ENCODE measurements at places on chromosomes 7 and 10. TPM values are rescaled to one million over a fixed set of nuclear protein-coding genes. Genes with fewer than 3 reads are reported as not detected.

GRCh38 chr7:1225441-1226185 lies 7.1 kb upstream of the UNCX start:
- no peak for DNase-seq

DNA sequence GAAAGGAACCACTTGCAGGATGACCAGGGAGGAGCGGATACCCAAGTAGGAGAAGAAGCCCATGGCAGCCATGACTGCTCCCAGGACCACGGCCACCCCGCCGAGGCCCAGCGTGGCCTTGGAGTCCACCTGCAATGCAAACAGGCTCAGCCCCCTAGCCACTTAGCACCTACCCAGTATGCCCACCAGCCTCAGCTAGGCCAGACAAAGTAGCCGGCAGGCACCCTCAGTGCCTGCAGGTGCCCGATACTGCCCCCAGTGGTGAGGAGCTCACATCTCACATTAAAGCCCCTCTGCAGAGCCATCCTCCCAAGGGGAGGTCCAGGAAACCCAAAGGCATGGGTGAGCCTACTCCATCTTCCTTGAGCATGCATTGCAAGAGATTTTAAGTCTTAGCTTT lies 6.6 kb downstream of the NPC1L1 start:
- no peak for DNase-seq

DNA sequence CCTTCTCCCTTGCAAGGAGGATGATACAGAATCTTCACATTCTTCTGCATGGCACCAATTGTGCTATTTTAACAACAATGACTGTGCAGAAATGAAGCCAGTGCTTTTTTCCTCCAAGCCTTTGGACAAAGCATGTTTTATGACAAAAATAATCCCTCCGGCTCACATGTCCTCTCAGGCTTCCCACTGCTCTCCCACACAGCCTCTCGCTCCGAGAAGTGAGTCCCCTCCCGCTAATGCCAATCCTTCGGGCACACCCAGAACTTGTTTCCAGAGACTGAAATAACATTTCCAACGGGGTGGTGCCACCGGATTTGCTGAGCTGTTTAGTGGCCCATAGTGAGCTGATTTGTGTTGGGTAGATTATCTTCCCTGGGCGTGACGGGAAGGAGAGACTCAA lies 35.8 kb downstream of the RBM17 start:
- no peak for DNase-seq

- no peak for DNase-seq
Measured at GRCh38 chr7:116726713-116727431, 54.9 kb downstream of the MET start.

GRCh38 chr7:19327018-19327417 lies 181.8 kb upstream of the FERD3L start:
- DNase-seq = no peak

GRCh38 chr7:98348726-98349474 lies 52.0 kb downstream of the BAIAP2L1 start:
- no peak for DNase-seq

DNA sequence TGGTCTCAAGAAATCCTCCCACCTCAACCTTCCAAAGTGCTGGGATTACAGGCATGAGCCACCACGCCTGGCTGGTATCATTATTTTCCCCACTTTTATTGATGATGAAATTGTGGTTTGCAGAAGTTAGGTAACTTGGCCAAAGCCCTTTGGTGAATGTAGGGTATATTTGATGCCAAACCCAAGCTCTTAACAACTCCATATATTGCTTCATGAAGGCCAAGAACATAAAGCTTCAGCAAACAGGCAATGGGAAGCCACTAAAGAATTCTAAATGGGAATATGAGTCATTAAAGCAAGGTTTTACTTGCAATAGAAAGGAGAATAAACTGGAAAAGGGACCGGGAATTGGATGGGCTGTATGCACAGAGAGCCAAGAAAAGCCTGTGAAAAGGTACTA lies 142.7 kb downstream of the KMT2E start:
- DNase-seq = no peak

DNA sequence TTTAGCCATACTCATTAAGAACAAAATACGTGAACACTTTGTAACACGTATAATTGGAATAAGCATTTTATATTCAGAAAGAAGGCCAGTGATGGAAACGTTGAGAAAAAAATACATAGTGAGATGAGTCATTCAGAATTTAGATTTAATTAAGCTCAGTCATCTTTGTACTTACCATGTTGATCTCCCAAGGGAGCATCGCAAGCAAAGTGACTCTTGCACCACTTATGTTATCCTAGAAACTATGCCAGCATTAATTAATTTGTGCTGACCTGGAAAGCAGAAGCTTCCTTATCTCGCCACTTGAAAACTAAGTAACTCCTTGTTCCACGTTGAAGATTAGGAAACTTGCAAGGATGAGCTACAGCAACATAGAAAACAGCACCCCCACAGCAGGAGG lies 9.7 kb upstream of the MPP7 start:
- no peak for DNase-seq

GRCh38 chr7:24967696-24968095 lies 12.3 kb downstream of the OSBPL3 start:
- DNase-seq = no peak

GRCh38 chr7:141242568-141242967 lies 168.7 kb downstream of the TMEM178B start:
- DNase-seq = no peak

GRCh38 chr7:1175967-1176851 lies 16.2 kb upstream of the ZFAND2A start:
- DNase-seq = no peak

DNA sequence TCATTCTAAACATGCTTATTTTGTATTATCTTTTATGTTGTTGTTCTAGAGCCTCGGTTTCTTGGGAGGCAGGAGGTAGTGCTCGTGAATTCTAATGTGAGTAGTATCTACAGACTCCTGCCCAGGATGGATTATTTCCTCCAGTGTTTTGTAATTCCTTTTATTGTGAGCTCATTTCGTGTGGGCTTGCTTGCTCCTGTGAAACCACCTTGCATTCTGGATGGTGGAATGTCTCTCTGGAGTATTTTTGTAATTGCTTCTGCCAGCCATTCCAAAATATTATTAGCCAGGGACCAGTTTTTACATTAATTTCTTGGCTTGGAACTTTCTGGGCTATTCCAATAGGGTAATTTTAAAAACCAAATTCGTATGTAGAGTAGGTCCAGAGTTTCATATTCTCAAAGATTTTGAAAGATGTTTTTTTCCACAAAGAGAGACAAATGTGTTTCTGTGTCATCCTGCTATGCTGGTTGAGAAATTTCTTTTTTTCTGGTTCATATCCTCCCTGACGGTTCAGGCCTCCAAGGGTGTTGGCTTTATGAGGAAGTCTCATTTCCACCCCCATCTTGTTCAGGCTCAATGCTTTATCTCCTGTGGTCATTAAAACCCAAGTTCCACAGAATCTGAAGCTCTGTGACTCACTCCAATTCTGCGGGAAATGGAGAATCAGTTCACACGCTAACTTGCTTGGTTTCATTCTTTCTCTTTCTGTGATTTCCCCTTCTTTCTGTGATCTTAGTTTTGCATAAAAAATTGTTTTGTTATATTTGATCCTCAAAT lies 41.7 kb upstream of the CALD1 start:
- DNase-seq = peak; percentile 70

- no peak for DNase-seq
Measured at GRCh38 chr10:124657806-124658205, 86.4 kb downstream of the FAM53B start.

Gene AEBP1
- polyA plus RNA-seq = 7.9 TPM

Gene CRHR2
- not detected for polyA plus RNA-seq

Gene IL6
- polyA plus RNA-seq = not detected

Gene KIN
- 15.3 TPM for polyA plus RNA-seq

Measured in foreskin keratinocyte (primary cell).